ENCODE measurements at places on chromosomes 1 and 21.

GRCh38 chr1:204618148-204618760 lies 67.3 kb downstream of the LRRN2 start:
- no peak for DNase-seq

DNA sequence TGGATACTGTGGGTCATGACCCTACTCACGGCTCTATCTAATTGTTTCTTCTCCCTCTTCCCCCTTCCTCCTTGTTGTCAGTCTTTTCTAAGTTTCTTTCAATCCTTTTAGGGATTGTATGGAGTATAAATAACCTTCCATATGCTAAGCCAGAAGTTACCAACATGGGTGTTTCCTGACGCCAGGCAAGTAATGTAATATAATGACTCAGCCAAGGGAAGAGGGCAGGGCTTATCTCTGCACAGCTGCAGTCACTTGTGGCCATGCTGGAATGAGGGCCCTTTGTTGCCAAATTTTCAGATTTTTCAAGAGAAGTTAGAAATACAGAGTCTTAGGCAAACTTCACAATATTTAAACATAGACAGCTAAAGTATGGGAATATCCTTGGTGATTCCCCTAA lies 194.6 kb downstream of the ST6GALNAC3 start:
- no peak for DNase-seq

GRCh38 chr1:35557118-35557610 lies at the start of gene KIAA0319L:
TSS of gene KIAA0319L (minus strand) at chr1:35557403. CDS start at chr1:35554491, 2,912 bp downstream.
- DNase-seq: no peak

GRCh38 chr21:42238185-42238934 lies 19.4 kb downstream of the ABCG1 start:
- DNase-seq: peak; percentile 40
